Stimulated activated CD8-positive, alpha-beta memory T cell treated with anti-CD3 and anti-CD28 coated beads, Interleukin-7, amount 100 ng/mL, for 1 hour (primary cell): ENCODE measurements at places on chromosomes 3 and 15.
A peak's percentile ranks its signal among the peaks of the same experiment; 100 is the strongest.

DNA sequence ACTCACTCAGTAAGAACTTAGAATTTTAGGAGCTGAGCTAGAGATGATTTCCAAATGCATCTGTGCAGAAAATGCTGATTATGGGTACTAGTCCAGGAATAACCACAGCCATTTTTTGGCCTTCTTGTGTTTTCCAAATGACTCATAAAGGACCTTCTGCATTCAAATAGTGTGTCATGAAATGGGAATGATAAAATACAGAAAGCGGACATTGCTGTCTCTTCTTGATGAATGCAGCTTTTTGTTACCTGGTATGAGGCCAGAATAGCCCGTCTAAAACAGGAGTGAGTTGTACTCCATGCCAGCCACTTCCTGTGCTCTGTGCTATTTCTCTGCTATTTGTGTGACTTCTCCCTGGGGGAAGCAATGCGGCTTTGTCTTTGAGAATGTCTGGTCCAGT is 20.5 kb upstream of the FRMD5 start:
- no peak for DNase-seq

GRCh38 chr3:125023833-125024555 is 31.8 kb downstream of the HEG1 start:
- no peak for DNase-seq

DNA sequence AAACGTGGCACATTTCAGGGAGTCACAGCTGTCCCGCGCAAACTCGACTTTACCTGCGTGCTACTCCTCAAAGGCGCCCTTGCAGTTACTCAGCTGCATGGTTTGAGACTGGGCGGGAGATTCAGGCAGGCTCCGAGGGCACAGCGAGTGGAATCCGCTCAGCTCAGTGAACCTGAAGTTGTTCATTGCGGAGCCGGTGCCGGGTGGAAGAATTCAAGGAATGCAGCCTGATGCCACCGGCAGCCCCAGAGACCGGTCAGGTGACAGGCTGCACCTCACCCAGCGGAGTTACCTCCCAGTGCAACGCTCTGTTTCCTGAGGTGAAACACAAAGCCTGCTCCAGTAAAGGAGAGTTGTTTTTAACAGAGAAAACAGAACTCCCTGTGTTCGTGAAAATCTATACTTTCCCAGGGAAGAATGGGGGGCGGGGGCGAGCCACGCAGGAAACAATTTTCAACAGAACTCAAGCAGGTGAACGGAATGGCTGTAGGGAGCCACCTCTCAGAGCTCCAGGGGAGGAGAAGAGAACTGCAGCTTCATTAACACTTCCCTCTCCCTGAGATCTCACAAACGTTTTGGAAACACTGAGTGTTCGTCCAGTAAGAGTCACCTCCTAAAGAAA is 3.8 kb downstream of the VEPH1 start:
- no peak for DNase-seq

DNA sequence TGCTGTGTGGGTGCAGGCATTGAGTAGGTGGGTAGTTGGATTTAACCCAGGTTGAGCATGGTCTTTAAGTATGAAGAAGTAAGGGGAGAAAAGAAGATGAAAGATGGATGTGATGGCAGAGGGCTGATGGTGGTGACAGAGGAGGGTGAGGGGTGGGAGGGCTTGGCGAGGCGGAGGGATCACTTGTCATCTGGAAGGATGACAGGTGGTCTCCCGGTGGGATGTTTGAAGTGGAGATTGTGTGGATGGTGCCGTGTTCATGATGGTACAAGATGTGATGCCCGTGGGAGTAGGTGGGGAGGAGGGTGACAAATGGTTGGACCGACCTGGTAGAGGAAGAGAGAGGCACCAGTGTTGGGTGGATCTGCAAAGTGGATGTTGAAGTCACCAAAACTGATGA is 208.8 kb downstream of the RPLP1 start:
- no peak for DNase-seq

DNA sequence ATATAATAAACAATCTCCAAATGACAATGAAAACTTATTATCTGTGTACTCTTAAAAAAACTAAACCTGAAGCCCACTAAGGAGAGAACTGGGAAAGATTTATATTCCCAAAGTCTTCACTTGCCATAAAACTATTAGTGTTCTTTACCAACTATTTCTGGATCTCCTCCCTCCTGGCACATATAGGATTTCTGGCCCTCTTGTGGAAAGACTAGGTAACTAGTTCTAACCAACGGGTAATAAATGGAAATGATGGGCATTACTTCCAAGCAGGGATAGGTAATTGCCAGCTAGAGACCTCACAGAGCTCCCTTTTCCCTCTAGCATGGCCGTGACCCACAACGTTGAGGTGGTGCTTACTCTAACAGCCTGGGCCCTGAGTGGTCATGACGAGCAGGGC is 110.1 kb downstream of the DNAH12 start:
- no peak for DNase-seq

DNA sequence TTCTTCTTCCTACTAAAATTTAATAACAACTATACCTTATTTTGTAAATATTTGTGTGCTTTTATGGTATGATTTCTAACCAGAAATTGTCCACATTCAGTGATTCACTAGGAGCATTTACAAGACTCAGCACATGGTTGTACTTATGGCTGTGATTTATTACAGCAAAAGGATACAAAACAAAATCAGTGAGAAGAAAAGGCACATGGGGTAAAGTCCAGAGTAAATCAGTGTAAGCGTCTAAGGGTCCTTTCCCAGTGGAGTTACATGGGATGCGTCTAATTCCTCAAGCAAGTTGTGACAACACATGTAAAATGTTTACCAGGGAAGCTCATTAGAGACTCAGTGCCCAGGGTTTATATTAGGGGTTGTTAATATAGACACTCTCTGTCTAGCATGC is 31.1 kb downstream of the RNF13 start:
- DNase-seq, result no peak

DNA sequence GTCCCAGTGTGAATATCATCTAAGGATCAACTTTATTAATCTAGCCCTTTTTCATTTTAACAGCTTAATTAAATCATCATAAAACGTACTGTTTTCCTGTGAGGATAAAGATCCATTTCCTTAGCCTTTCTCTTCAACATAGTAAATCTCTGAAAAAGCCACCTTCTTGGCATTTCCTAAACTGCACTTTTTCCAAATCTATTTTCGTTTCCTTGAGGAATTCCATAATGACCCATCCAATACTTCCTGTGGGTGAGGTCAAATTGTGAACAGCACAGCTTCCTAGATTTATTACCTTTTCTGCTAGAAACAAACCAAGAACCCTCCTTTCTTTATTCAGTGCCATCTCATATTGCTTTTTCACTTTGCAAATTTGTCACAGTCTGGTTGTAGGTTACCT is 129.4 kb upstream of the CNTN4 start:
- DNase-seq, result no peak

DNA sequence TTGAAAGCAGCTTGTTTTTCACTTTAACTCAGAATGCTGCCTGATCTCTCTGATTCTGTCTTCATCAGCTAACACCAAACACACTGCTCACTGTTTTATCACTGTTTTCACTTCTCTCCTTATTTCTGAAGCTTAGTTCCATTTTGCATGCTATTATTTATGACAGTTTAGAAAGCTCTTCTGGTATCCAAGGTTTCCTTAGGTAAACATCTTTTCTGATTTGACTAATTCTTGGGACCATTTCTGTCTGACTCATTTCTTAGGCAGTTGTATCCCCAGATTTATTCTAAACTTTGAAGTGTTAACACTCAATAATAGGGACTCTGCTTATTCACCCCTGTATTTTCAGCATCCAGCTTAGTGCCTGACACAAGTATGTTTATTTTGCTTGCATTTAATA is 167.7 kb downstream of the BCHE start:
- DNase-seq, result no peak

DNA sequence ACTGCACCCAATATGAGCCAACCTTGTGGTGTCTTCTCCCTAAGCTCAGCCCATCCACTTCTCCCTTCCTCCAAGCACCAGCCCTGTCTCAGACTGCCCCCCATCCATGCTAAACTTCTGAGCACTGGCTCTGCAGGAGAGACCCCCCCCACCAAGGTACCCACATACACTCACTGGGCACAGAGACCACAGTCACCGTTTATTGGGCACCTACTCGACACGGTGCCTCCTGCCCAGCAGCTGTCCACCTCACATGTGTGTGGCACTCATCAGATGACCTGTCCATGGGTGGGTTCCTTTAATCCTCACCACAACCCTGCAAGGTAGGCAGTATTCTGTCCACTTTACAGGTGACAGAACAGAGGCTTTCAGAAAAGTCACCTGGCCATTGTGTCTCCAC is 22.3 kb upstream of the SFMBT1 start:
- no peak for DNase-seq

DNA sequence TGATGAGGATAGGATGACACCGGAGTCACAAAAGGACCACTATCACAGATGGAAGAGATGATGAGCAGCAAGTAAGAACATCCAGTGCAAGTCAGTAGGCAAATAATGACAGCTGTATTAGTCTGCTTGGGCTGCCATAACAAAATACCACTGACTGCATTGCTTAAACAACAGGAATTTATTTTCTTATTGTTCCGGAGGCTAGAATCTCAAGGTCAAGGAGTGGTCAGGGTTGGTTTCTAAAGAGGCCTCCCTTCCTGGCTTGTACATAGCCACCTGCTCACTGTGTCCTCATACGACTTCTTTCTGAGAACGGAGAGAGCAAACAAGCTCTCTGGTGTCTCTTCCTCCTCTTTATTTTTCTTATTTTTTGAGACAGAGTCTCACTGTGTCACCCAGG is 380.7 kb downstream of the PLOD2 start:
- DNase-seq, result no peak

- DNase-seq, result no peak
Measured at GRCh38 chr3:172223870-172224269, 184.5 kb downstream of the FNDC3B start.

DNA sequence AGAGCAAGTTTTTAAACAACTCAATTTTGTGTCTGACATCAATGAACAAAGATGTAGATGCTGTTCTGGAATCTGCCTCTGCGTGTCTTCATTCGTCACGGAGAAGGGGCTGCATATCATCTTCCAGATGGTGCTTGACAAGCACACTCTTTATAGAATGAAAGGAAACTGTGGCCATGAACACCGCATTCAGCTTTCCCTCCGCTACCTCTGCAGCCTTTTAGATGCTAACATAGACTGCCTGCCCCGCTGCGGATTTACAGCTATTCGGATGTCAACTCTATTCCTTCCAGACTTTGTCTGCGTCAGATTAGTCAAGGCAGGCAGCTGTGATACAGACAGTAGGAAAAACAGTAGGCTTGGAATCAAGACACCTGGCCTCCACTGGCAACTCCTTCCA is 232.9 kb downstream of the TJP1 start:
- no peak for DNase-seq

GRCh38 chr3:100650651-100651619 is 41.5 kb downstream of the ADGRG7 start:
- no peak for DNase-seq

GRCh38 chr3:105715372-105715771 is 153.4 kb downstream of the CBLB start:
- no peak for DNase-seq

GRCh38 chr3:7734456-7734855 is 767.2 kb upstream of the LMCD1 start:
- no peak for DNase-seq

- peak; percentile 1 for DNase-seq
Measured at GRCh38 chr3:14177580-14178246, 688 bp downstream of the XPC start.

DNA sequence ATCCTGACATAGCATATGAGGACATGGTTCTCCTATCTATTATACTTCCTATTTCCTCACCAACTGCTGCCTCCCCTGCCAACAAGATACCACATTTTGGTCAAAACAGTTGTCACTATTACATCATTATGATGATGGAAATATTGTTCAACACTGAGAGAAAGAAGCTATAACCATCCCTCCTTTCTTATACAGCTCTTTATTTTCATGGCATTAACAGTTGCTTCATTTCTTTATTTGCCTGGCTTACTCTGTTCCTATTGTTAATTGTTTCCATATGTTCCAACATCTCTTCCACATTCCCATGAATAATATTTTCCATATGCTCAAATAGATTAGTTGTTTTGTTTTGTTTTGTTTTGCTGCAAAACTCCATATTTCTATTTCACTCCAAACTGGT is 40.8 kb upstream of the FILIP1L start:
- DNase-seq, result no peak

- DNase-seq, result no peak
Measured at GRCh38 chr3:174424656-174425055, 434.5 kb upstream of the NAALADL2 start.

GRCh38 chr15:99452728-99453636 is 112.8 kb upstream of the MEF2A start:
- DNase-seq, result no peak

GRCh38 chr3:62622553-62623174 is 249.3 kb upstream of the FEZF2 start:
- no peak for DNase-seq

- DNase-seq, result no peak
Measured at GRCh38 chr15:35519541-35520149, 26.3 kb downstream of the DPH6 start.

DNA sequence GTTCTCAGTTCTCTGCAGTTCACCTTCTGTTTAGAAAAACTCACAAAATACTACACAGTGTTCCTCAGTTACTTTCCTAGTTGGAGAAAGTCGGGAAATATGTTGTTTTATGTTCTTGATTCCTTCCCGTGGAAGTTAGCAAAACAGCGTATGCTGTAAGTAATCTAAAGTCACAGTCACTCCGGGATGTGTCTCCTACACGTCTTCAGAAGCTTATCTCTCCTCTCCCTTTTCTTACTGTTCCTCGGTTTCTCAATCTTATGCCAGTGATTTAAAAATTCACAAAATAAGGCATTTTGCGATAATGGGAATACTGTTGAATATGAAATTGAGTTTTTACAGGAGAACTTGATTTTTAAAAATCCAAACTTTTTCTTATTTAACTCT is 1.7 kb downstream of the HEG1 start:
- DNase-seq, result no peak

DNA sequence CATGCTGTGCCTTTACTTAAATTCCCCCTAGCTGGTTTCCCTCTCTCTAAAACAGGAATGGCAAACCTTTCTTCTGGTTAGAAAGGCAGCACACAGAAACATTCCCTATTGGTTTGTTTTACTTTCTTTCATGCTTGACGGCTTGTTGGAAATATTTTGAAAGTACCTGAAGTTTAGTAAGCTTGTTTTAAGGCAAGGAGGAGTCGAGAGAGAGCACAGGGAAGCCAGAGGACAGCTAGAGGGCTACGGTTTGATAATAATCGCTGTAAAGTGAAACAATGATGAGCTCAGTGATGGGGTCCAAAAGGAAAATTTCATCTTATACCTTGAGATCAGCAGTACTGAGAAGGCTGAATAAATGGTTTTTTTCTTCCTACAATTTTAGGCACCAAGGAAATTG is 64.1 kb downstream of the ATP13A4 start:
- DNase-seq, result no peak
